Activated naive CD4-positive, alpha-beta T cell treated with Interleukin-2 at 50 U/mL for 16 hours (primary cell): ENCODE measurements at places on chromosomes 13 and 19.

DNA sequence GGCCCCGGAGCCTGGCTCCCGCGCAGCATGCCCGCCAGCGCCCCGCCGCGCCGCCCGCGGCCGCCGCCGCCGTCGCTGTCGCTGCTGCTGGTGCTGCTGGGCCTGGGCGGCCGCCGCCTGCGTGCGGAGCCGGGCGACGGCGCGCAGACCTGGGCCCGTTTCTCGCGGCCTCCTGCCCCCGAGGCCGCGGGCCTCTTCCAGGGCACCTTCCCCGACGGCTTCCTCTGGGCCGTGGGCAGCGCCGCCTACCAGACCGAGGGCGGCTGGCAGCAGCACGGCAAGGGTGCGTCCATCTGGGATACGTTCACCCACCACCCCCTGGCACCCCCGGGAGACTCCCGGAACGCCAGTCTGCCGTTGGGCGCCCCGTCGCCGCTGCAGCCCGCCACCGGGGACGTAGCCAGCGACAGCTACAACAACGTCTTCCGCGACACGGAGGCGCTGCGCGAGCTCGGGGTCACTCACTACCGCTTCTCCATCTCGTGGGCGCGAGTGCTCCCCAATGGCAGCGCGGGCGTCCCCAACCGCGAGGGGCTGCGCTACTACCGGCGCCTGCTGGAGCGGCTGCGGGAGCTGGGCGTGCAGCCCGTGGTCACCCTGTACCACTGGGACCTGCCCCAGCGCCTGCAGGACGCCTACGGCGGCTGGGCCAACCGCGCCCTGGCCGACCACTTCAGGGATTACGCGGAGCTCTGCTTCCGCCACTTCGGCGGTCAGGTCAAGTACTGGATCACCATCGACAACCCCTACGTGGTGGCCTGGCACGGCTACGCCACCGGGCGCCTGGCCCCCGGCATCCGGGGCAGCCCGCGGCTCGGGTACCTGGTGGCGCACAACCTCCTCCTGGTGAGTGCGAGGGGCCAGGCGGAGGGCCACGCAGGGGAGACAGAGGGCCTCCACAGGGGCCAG lies at the start of gene KL:
Gene KL, plus strand, starts transcription at position 10 of the 909 bp plus-strand sequence. Its CDS starts 18 bp downstream, at position 28.
- DNase-seq = no peak

GRCh38 chr19:33100894-33101644 lies 20.1 kb downstream of the GPATCH1 start:
- no peak for DNase-seq

GRCh38 chr13:99835442-99835841 lies 136.1 kb downstream of the ZIC5 start:
- no peak for DNase-seq

DNA sequence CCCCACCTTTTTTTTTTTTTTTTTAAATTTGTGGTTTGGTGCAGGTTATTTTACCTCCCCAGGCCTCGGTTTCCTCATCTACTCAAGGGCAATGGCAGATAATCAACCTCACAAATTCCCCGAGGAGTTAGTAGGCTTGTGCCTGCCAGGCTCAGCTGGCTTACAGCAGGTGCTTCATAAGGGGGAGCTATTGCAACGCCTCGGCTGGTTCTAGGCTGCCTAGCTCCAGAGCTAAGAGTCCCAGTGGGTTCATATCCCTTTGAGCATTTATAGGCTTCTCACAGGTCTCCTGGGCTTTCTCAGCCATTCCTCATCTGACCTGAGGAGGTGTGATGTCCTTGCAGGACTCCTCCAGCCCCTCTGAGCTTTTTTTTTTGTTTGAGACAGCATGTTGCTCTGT lies 10.6 kb downstream of the BCKDHA start:
- no peak for DNase-seq

DNA sequence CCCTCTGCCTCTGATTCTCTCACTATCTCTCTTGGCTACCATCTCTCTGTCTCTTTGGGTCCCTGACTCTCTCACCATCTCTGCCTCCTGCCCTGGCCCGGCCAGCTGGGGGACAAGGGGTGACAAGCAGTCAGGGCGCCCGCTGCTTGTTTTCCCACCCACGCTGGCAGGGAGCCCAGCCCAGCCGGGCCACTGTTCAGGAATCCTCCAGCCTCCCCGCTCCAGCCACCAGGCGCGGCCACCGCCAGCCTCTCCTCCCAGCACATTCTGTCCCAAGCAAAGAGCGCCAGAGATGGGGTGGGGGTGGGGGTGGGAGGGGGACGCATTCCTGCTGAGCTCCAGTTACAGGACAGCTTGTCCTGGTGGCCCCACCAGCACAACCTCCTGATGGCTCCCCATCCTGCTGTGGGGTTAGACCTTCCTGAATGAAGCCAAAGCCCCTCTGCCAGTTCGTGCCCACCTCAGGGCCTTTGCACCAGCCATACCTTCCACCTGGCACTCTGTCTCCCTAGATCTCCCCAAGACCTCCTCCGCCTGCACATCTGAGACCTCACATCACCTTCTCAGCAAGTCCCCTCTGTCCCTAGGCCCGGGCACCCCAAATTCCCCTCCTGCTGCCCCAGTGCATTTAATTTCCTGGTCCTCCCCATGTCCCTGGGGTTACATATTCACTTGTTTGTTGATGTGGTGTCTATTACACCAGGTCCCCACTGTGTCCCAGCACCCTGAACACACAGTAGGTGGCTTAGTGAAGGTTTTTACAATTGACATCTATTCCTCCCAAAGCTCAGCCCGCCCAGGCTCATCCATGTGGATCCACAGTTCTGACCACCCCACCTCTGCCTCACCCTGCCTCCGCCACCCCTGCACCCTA lies 12.5 kb downstream of the ARRDC2 start:
- DNase-seq = no peak

GRCh38 chr13:77860507-77860981 lies 58.1 kb downstream of the EDNRB start:
- no peak for DNase-seq

GRCh38 chr13:110194451-110194850 lies 112.5 kb downstream of the COL4A1 start:
- no peak for DNase-seq

GRCh38 chr13:45162194-45162593 lies 38.7 kb downstream of the KCTD4 start:
- no peak for DNase-seq
